T47D (cell line): ENCODE measurements at places on chromosomes 13 and 19.

- peak; percentile 86 for DNase-seq
These were observed at the start of gene WDR18 for GRCh38 chr19:984165-984967. Gene WDR18, plus strand, starts transcription at chr19:984345. Its CDS starts 9 bp downstream, at chr19:984354.

GRCh38 chr19:30087381-30088138, 145.5 kb downstream of the URI1 start:
- DNase-seq = no peak

DNA sequence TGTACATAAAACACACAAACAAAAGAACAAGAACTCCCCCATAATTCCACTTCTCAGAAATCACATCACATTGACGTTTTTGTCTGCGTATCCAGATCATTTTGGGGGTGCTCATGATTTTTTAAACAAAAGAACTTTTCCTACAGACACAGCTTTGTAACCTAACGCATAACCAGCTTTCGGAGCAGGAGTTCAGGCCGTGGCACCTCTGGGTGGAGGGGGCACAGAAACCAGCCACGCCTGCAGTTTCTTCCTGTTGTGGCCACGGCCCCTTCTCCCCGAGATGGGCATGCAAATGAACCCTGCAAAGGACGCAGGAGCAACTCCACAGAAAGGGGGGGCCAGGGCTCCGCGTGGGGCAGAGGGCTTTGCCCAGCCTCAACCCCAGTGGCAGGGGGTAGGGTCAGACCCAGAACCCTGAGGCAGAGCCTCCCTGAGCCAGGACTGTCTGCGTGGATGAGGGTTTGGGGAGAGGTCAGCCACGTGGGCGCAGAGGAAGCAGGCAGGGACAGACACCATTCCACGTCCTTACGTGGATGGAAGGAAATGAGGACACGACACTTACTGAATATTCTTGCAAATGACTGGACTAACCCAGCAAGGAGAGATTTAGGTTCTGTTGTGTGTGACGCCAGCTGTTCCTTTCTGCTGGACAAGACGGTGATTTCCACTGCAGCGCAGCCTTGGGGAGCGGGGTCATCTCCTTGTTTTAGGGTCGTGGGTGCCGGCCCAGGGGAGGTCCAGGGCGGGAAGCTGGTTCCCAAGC, 64.4 kb downstream of the RASA3 start:
- DNase-seq = no peak

GRCh38 chr13:49836516-49836915, 44.0 kb upstream of the KPNA3 start:
- peak; percentile 9 for DNase-seq

DNA sequence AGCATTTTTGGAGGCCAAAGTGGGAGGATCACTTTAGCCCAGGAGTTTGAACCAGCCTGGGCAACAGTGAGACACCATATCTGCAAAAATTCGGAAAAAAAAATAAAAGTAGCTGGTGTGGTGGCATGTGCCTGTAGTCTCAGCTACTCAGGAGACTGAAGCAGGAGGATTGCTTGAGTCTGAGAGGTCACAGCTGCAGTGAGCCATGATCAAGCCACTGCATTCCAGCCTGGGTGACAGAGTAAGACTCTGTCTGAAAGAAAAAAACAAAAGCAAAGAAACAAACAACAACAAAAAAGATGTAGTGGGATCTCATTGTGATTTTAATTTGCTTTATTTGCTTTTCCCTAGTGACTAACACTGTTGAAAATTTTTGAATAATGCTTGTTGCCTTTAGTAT, 394.7 kb upstream of the KLHL1 start:
- no peak for DNase-seq

- no peak for DNase-seq
These were observed 9.2 kb upstream of the CLC start for GRCh38 chr19:39746836-39747529.
